Kasumi-1 (cell line): ENCODE measurements at places on chromosomes 4 and X.

DNA sequence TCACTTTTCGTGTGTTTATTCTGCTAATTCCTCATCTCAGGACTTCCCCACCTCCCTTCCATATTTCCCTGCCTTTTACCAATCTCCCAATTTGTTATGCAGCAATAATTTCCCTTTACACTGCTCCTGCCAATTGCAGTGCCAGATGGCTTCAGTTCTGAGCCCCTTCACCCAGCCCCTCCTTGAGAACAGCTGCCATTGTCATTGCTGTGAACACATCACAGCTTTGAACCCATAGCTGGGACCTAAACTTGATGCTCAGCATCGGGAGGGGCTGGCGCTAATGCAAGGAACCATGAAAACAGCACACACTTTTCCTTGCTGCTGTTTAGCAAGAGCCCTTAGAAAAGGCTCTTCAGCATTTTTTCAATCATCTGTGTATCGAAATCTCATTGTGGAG lies 104.9 kb downstream of the ALPK1 start:
- DNase-seq = no peak

- DNase-seq = peak; percentile 41
These were observed 11.0 kb downstream of the SUPT20HL1 start for GRCh38 chrX:24371391-24371972.

DNA sequence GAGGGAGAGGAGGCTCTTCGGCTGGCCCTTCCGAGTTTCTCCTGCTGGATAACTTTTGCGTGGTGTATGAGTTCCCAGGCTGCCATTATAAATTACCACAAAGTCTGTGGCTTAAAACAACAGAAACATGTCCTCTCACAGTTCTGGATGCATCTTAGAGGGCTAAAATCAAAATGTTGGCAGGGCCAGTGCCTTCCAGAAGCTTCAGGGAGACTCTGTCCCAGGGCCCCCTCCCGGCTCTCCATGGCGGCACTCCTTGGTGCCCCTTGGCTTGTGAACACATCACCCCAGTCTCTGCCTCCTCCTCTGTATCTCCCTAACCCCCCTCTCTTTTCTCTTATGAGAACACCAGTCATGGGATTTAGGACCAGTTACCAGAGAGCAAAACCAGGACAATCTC lies 23.3 kb upstream of the PPP2R2C start:
- no peak for DNase-seq

DNA sequence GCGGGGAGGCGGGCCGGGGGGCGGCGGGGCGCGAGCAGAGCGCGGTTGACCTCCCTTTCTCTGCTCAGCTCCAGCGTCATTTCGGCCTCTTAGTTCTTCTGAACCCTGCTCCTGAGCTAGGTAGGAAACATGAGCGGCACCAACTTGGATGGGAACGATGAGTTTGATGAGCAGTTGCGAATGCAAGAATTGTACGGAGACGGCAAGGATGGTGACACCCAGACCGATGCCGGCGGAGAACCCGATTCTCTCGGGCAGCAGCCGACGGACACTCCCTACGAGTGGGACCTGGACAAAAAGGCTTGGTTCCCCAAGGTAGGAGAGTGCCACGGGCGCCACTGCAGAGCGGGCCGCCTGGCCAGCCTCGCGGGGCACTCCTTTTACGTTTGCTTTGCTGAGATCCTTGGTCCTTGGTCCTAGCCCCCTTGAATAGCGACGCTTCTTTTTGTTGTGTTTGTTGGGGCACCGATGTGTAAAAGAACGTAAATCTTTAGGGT lies at the start of gene HTATSF1:
Gene HTATSF1 (plus strand): TSS at position 37 of the 497 bp plus-strand sequence. CDS start 93 bp downstream, at position 130.
- no peak for DNase-seq

DNA sequence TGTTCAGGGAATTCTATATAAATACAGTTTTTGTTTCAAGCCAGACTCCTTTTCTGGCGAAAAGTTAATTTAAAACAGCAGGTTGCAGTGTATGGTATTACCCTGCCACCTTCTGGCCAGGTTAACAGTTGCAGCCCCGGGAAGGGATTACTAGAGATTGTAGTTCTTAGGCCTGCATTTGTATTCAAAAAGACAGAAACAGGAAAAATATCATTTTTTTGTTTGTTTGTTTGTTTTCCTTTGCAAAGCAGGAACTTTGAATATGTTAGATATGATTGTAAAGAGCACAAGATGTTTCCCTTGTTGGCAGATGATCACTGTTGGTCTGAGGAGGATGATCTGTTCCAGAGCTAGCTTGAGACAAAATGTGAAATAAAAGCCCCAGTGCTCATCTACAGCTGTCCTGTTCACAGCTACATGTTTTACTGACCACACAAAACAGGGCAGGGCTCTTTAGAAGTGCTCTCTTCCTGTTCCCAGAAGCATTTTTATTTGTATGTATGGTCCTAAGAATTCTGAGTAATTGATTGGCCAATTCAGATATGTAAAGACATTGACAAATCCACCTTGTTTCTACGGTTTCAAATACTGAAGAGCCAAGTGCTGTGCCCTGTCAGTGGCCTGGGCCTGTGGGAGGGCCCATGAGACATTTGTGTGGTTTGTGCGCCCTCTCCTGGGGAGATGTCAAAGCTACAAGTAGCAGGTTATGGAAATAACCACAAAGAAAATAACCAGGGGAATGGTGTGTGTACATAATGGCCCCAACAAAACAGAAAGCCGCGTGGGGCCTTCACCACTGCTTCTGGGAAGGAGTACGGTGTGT lies 57.9 kb downstream of the CLDN22 start:
- DNase-seq = peak; percentile 72

DNA sequence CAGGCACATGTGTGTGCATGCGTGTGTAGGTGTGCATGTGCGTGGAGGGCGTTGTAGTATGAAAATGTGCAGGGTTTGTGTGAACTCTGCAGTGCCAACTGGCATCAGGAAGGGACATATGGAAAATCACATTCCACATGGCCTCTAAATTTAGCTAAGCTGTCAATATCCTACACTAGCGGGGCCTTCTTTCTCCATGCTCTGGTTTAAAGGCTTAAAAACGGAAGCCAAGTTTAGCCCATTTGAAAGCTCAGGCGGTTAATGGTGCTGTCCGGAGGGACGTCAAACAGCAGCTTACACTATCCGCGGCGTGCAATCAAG lies 144.1 kb upstream of the NOCT start:
- no peak for DNase-seq

- DNase-seq = no peak
These were observed 1649.8 kb upstream of the PCDH10 start for GRCh38 chr4:131499141-131499873.

GRCh38 chr4:143085659-143086058 lies 99.1 kb upstream of the USP38 start:
- no peak for DNase-seq

DNA sequence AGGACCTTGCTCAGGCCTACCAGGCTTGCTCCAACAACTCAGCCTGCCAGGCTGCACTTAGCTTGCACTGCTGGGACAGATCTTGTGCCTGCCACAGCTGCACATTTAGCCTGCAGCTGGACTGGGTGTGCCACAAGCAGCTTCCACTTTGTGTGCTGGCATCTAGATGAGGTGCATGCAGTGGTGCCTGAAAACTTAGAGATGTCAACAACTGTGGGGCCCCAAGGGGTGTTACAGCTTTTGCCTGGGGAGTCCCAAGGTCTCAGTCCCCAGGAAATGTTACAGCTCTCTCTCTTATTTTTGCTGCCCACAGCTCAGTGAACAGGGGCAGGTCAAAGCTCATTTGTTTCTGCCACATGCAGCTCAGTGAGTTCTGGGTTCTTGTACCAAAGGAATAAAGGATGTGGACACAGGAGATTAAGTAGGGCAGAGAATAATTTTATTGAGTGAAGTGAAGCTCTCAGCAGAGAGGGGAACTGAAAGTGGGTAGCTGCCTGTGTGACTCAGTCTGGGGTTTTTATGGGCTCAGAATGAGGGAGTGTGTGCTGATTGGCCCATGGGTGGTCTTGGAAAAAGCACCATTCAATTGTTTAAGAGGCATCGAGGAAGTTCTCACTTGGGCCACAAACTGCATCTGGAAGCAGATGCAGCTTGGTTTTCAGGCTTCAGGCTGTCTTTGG lies 828.3 kb downstream of the TECRL start:
- peak; percentile 1 for DNase-seq

- DNase-seq = peak; percentile 27
These were observed 54.9 kb downstream of the WFS1 start for GRCh38 chr4:6324461-6324998.
